ENCODE measurements at places on chromosomes 11 and 22.

GRCh38 chr11:74255741-74256375, 55.6 kb downstream of the P4HA3 start:
- DNase-seq, result no peak

- DNase-seq, result no peak
Observed at GRCh38 chr11:326592-326841, 5.9 kb upstream of the IFITM3 start.

DNA sequence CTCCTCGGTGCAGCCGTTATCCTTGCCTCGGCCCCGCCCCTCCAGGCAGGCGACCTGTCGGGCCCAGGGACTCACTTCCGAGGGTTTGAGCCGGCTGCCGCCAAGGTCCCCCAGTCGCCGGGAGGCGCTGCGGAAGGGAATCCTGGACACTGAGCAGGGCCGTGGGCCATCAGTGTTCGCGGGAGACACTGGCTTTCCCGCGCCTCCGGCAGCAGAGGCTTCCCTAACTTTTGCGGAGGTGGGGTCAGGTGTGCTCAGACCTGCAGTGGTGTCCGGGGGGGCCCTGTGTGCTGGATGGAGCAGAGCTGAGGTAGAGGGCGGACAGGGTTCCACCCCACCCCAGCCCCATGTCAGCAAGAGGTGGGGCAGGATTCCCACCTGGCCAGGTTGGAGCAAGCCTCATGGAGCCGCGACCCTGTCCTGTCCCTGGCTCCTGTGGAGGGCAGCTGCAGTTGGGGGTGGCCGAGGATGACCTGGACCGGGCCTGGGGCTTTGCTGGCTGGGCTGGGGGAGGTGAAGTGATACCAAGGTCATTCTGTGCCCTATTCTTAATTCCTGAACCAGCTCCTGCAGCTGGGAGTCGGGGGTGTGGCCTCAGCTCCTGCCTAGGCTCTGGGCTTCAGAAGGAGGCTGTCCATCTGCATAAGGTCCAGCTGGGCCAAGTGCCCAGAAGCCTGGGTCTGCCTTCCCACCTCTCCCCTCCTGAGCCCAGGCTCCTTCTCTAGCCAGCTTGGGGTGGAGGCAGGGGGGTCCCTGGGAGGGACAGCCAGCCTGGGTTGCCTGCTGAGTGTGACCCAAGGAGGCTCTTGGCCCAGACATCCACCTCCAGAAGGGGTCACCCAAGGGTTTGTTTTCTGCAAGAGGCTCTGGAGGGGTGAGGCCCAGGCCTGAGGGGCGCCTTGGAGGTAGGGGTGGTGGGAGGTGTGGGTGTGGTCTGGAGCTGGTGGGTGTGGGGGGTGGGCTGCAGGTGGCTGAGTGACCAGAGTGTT, 8.4 kb downstream of the TSPAN4 start:
- no peak for DNase-seq

GRCh38 chr11:103525069-103525468, 415.8 kb downstream of the DYNC2H1 start:
- no peak for DNase-seq

DNA sequence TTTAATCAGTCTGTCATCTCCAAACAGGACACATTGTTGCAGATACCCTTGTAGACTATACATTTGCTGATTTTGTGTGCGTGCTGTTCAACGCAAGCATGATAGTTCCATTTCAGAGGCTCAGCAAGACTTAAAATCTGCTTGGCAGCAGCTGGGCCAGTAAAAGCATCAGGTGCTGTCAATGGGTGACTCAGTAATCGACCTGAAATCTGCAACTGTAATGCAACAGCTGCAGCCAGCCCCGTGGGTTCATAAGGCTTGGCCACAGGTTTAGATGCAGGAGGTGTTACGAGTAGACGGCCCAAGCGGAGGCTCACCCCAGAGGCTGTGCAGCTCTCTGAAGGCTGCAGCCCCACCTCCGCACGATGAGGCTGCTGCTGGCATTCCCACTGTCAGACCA, 84.6 kb downstream of the NTM start:
- DNase-seq, result no peak

- no peak for DNase-seq
Observed at GRCh38 chr11:74546752-74547151, 45.6 kb upstream of the POLD3 start.

GRCh38 chr22:43858156-43858895, 4.0 kb downstream of the SULT4A1 start:
- no peak for DNase-seq

- no peak for DNase-seq
Observed at GRCh38 chr11:44324222-44324621, 14.3 kb upstream of the ALX4 start.

- no peak for DNase-seq
Observed at GRCh38 chr11:59216641-59217564, 4.2 kb upstream of the MPEG1 start.

DNA sequence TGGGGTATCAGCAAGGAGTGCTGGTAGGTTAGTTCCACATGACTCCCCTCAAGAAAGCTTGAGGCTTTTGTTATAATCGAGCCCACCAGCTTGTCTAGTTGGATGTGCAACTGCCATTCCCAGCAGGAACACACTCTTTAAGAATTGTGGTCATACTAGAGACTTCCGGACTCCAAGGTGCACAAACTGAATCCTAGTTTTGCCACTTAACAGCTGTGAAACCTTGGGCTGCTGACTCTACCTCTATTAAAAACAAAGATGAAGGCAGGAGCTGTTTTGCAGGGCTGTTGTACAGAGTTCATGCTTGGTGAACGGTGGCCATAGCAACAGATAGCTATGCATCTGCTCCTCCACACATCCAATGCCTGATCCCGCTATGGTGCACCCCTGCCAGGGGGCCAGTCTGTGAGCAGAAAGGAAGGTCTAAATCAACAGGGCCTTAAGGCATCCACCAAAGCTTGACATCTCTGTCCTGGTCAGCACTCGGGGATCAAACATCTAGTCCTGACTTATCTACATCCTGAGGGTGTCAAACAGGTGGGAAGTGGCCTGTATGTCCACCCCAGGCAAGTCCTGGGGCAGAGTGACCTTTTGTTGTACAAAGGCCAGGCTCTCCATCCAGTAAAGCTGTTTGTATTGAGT, 36.4 kb downstream of the DKK3 start:
- no peak for DNase-seq

- peak; percentile 49 for DNase-seq
Observed at GRCh38 chr22:33028234-33028633, 29.9 kb downstream of the SYN3 start.

DNA sequence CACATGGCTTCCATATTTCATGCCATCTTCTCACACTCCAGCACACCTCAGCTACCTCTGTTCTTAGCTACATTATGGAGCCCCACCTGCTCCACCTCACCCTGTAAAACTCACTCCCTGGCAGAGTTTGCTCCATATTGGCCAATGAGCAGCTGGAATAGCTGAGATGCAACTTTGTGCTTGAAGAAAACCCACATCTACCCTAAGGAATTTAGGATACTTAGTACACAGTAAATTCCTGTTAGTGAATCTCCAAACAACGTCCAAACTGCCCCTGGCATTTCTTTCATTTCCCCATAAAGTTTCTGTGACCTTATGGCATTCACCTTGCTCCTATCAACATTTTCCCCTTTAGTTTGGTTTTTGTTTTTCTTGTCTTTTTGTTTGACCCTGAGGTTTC, 2.2 kb upstream of the VWCE start:
- DNase-seq, result no peak

GRCh38 chr11:13668957-13669521, 571 bp downstream of the FAR1 start:
- DNase-seq, result peak; percentile 86

DNA sequence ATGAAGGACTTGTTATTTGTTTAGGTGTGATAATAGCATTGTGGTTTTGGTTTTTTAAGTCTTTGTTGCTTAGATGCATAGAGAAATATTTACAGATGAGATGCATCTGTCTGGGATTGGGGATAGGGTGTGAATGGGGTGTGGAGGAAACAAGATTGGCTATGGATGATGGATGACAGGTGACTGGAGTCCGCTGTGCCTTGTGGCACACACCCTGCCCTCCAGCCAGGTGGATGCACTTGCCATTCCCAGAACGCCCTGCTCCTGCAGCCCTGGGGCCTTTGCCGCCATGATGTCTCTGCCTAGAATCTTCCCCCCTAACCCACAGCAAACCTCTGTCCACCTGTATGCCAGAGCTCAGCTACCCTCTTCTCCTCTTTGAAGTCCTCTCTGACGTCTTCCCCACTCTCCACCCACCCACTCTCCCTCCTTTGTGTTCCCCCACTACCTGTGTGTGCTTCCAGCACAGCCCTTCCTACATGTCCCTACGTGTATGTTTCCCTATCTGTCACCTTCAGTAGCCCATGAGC, 54.7 kb downstream of the WNT11 start:
- no peak for DNase-seq

GRCh38 chr11:289398-289711, 429 bp downstream of the PGGHG start:
- no peak for DNase-seq

GRCh38 chr11:130029137-130029536, 26.5 kb upstream of the PRDM10 start:
- DNase-seq, result no peak

DNA sequence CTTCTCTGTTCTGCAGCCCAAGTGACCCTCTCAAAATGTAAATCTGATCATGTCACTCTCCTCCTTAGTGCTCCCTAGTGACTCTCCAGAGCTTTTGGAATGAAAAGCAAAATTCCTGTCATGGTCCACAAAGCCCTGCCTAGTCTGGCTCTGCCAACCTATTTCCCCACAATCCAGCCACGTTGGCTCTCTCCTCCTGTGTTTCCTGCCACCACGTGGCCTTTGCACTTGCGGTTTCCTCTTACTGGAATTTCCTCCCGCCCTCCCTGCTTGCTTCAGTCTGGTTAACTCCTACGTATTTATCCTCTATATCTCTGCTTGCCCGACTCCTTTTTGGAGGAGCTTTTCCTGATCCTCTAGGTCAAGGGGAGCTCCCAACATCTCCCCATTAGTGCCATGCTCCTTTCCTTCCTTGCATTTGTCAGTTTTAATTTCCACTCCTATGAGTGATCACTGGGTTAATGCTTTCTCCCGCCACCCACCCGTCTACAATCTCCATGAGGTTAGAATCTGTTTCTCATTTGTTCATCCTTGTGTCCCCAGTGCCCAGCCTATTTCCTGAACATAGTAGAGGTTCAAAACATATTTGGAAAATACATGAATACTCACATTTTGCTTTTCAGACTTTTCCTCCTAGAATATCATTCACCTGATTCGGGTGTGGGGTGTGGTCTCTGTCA, 11.5 kb downstream of the NNMT start:
- DNase-seq, result no peak

DNA sequence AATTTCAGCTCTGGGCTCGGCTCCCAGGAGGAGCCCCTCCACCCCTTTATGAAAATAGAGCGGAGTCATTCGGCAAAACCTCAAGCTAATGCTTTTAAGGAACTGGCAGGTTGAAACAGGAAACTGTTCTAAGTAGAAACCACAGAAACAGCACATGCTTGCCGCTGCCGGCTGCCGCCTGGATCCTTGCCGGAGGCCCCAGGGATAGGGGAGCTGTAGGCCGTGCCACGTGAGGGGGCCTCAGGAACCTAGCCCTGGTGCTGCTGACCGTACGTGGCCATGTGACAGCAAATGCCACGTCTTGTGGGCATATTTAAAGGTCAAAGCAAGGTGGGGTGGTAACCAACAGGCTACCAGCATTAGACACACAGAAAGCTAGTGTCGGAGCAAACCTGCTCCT, 77.9 kb upstream of the TIMP3 start:
- DNase-seq, result no peak

- DNase-seq, result no peak
Observed at GRCh38 chr11:48341466-48341865, 16.7 kb downstream of the OR4C3 start.

DNA sequence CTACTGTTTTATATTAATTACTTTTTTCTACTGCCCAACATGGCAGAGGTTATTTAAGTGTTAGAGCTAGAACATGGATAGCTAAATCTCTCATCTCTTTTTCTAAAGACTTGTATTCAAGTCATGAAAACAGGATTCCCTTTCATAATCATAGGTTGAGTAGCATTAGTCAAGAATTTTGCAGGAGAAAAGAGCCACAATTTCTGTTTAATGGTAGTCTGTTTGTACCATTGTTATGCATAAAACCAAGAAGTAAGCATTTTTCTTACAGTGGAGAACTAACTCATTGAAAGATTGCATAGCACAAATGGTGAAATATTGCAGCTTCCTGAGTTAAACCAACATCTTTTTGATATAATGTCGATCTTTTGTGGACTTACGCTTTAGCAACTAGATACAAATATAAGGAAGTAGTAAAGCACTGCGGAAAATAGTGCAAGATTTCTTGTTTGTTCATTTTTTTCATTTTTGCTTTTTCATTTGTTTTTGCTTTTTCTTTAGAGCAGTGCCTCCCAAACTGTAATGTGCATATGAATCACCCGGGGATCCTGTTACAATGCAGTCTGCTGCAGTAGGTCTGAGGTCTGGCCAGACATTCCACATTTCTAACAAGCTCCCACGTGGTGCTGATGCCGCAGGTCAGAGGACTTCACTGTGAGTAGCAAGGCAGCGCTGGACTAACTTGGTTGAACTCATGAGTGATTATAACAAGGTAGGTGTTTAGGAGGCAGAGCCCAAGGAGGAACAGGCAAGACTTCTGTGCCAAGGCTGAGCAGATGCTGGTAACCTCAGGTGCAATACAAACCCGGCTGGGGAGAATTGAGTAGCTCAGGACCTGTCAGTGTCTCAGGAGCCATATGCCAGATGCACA, 4.6 kb downstream of the ETS1 start:
- DNase-seq, result no peak

DNA sequence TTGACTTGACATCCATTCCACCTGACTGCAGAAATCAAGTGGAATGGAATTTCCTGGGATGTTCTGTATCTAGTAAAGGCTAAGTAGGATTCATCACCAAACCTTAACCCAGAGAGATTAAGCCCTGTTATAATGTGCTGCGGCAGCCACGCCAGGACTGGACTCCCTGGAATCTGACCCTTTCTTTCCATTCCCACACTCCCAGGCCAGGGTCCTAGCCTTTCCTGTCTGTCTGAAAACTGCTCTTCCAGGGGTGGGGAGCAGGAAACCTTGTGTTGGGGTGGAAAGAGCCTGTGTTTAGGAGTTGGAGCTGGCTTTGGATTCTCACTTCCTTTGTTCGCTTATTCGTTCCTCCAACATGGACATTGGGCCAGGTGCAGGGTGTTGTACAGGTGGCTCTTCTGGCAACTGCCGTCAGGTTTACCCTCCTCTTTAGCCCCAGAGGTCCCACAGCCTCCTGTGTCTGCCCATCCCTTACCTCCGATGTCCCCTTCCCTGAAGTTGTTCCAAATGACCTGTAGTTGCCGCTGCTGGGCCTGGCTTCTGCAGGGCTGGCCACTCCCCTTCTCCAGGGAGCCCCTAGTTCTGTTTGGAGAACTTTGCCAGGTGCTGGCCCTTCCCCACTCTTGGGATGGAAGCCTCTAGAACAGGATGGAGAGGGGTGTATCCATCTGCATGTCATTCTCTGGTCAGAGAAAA, 20.5 kb upstream of the PARVB start:
- DNase-seq, result no peak

DNA sequence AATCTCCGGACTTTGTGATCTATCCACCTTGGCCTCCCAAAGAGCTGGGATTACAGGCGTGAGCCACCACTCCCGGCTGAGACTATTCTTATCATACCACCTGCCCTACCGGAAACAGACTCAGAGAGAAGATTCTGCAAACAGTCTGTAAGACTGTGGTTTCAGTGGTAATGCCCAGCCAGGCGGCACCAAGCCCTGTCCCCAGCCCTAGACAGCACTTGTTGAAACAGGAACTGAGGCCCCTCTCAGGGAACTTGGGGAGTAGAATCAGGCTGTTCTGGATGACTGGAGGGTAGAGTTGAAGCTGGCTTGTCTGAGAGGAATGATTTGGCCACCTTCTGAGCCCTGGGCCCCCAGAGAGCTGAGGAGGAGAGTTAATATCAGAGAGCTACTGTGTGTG, 1.3 kb upstream of the INSC start:
- no peak for DNase-seq

Measured in osteocyte (in vitro differentiated cells).